DMS79 treated with DMSO at 0.1 percent for 48 hours (cell line): ENCODE measurements at places on chromosomes 1 and 21.

- no peak for DNase-seq
These were observed 49.5 kb downstream of the DR1 start for GRCh38 chr1:93395195-93395594.

GRCh38 chr1:100930494-100930893 is 34.6 kb downstream of the SLC30A7 start:
- DNase-seq, result no peak

DNA sequence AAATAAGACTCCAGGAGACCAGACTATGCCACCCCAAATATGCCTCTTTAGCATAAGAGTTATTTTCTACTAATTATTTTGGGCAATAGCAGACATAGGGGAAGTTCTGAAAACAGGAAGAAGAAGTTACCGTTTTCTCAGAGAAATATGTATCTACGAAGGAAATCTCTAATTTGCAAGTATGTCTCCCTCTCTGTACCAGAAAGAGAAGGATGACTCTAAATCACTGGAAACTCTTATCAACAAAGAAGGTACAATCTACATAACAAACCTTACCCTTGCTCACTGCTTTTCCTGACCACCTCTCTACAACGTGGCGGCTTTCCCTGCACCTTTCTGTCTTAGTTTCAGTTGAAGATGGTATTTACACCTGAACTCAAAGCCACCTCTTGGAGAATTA is 49.0 kb downstream of the OMA1 start:
- no peak for DNase-seq

- DNase-seq, result peak; percentile 60
These were observed 16.9 kb downstream of the TCEANC2 start for GRCh38 chr1:54070171-54070837.

- DNase-seq, result no peak
These were observed 291.7 kb downstream of the PDE4B start for GRCh38 chr1:66084442-66084841.

GRCh38 chr1:3773572-3774275 is 1.2 kb downstream of the SMIM1 start:
- DNase-seq, result no peak

DNA sequence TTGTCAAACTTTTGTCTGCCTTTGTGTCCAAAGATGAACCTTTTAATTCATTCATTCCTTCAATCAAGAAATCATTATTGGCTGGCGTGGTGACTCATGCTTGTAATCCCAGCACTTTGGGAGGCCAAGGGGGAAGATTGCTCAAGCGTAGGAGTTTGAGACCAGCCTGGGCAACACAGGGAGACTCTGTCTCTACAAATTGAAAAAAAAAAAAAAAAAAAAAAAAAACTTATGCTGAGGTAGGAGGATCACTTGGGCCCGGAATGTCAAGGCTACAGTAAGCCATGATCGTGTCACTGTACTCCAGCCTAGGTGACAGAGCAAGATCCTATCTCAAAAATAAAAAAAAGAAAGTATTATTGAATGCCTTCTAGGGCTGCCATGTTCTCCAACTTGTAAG is 51.3 kb upstream of the CXADR start:
- DNase-seq, result no peak

DNA sequence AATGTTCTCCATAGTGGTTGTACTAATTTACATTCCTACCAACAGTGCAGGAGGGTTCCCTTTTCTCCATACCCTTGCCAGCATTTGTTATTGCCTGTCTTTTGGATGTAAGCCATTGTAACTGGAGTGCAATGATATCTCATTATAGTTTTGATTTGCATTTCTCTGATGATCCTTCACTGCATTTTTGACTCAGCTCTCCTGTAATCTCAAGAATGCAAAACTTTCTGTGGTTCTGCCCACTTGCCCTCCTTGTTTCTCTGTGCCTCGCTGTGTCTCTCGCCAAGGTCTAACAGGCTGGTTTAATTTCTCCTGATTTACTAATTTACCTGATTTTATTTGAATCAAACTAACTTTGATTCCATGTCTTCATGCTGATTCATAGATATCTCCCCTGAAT is 407.9 kb downstream of the ZP4 start:
- no peak for DNase-seq

DNA sequence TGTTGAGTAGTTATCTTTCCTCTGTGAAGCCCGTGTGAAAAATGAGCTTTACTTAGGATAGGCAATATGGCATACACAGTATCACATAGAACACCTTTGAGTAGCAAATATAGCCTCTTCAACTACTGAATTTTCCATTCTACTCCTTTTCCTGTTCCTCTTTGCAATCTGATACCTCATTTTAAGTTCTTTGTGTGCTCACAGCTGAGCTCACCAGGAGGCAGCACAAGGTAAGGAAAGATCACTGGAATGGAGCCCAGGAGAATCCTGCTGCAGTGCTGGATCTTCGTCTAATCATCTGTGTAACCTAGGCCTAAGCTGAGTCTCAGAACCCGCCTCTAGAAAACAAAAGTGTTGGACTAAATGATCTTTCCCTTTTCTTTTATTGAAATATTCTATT is 171.0 kb downstream of the LRRC40 start:
- no peak for DNase-seq

- DNase-seq, result no peak
These were observed 9.5 kb upstream of the GSTM3 start for GRCh38 chr1:109750241-109750882.

GRCh38 chr1:55555956-55556725 is 341.0 kb upstream of the USP24 start:
- no peak for DNase-seq

DNA sequence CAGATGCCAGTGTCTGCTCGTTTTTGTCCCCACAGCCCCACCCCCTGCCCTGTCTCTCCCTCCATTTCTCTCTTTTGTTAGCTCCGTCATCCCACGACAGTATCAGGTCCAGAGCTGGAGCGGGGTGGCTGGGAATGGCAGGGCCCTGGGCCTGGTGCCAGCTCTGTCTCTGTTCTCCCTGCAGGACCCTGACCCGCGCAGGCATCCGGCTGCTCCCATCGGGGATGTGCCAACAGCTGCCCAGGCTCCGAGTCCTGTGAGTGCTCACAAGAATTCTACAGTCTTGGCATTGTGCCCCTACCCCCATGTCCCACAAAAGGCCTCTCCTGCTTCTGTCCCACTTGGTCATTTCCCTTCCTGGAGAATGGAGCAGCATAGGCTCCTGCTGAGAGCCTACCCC is 37.4 kb downstream of the UBE2T start:
- DNase-seq, result peak; percentile 40

- DNase-seq, result peak; percentile 82
These were observed 53.4 kb downstream of the FBXO2 start for GRCh38 chr1:11600836-11601235.

- DNase-seq, result peak; percentile 97
These were observed 9.1 kb upstream of the EFHD2 start for GRCh38 chr1:15400627-15401026.

DNA sequence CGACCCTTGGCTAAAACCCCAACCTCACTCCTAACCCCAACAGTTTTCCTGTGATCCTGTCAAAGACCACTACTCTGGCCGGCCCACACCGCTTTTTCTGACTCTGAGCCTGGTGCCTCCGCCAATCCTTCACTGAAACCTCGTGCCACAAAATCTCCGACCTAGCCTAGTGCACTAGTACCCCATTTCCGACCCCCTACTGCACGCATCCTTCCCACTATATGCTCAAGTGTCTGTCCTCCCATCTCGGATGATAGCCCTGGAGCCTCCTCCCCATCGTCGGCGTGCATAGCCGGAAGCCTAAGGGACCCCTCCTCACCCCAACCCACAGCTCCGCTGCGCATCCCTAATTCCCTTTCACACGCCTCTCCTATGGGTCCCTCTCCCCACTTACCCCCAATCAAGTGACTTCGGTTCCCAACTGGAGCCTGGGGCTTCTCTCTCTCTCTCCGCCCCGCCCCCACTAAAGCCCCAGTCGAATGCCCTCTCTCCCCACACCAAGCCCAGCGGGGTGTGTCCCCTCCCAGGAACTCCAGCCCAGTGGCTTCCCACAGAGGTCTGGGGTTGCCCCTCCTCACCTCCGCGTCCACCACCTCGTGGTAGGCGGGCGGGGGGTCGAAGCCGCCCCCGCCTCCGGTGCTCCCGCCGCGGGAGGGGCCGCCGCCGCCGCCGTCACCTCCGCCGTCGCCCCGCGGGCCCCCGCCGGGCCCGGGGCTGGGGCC is 791 bp downstream of the USP24 start:
- peak; percentile 73 for DNase-seq

DNA sequence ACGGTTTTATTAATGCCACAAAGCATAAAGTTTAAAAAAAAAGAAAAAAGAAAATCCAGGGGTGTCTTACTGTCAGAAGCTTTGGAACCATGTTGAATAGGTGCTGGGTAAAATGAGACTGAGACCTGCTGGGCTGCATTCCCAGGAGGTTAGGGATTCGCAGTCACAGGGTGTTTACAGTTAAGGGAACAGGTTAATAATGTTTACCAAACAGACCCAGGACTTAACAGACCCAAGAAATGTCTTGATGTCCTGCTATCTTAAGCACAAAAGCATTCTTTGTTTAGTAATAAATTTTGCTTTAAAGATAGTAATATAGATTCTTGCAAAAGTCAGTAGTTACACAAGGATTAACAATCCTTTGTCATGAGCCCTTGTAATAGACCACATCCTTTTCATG is 54.7 kb downstream of the OLFML3 start:
- DNase-seq, result no peak

- DNase-seq, result no peak
These were observed 444.7 kb downstream of the CAMTA1 start for GRCh38 chr1:7229696-7230631.

DNA sequence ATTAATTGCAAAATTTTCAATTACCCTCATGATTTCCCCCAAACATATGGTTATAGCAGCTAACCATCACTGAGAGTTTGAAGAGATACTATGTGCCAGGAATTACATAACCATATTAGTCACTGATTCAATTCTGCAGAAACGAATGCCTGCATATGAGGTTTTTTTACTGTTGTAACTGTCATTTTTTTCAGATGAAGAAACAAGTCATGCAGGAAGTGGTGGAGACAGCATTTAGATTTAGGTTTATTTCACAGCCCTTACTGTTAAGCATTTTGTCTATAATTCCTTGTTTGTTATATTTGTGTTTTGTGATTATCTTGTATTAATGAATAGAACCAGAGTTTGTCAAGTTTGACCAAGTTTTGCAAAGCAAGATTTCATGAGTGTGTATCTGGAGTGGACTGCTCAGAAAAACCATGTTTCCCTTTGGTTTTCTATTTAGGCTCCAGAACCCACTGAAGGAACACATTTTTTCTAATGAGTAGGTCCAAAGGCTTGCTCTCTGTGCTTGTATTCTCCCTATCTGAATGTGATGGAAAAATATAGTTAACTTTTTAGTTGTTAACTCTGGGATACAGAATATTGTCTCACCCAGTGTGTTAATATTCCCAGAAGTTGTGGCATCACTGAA is 308.5 kb upstream of the ADAMTS5 start:
- no peak for DNase-seq

GRCh38 chr21:38352536-38353219 is 95.9 kb downstream of the KCNJ15 start:
- no peak for DNase-seq

DNA sequence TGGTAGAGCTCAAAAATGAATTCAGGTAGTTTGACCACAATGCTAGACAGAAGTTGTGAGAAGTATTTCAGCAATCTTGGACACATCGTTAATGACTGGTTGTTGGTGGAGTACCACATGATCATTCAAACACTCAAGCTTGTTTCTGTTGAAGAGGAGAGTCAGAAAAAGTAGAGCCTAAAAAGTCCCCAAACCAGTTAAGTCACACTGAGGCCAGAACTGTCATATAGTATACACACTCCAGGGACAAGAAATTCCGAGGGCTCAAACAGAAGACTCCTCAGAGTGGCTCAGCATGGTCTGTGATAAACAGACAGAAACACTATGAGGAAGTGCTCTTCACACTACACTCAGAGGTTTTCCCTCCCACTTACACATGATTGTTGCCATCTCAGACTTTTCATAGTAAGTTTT is 5.8 kb downstream of the TRIM33 start:
- no peak for DNase-seq

DNA sequence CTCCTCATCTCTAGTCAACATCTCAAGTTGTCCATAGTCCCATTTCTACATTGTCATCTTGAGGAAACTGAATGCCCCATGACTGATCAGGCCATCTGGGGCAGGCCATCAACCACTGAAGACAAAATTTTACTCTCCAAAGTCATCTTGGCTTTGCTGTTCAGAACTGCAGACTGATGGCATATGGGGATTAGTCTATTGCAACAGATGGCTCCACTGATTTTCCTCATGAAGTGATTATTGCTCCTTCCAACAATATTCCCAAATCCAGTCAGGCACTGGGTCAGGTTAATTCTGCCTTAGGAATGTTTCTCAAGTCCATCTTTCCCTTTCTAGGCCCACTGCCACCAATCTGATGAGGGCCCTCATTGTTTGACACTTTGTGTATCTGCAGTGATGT is 101.7 kb downstream of the ESRRG start:
- DNase-seq, result no peak

DNA sequence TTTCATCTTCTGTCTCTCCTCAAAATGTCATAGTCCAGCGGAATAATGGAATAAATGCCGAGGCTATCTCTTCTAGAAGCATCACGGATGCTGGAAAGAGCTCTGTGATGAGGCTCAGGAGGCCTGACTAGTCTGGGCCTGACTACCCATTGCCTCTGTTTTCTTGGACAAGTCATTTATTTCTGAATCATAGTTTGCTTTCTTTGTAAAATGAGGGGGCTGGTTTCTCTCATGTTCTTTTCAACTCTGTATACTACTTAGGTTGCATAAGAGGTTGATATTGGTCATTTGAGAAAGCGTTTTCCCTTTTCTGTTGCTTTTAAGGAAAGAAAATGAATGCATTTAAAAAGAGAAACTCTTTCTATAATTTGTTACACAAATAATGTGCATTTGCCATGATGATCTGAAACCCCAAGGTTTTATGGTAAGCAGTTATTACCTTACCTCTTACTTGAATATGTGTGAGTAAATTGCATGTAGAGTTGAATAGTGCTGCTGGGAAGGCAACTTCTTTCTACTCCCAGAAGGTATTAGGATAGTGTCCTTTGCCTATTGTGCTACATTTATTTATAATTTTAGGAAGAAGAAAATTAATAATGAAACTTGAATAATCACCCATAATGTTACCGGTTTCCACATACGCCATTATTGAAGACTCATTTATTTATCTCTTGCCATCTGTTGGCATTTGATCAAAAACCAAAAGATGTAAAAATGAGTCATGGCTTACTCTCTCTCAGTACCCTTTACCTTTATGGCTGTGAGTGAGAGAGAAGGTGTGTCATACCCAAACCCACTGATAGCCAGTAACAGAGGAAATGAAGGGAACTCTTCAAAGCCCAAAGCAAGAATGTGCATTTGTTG is 179.1 kb downstream of the FASLG start:
- DNase-seq, result no peak

GRCh38 chr1:79847700-79848099 is 841.2 kb upstream of the ADGRL4 start:
- DNase-seq, result no peak
